Small intestine (tissue), 16 donors: ENCODE measurements at places on chromosomes 5 and 9. TPM values are rescaled to one million over a fixed set of nuclear protein-coding genes. Genes with fewer than 3 reads are reported as not detected.

GRCh38 chr5:169706758-169707450, 69.8 kb downstream of the DOCK2 start:
- H3K4me1 ChIP-seq: no peaks in the 10 kb centered on the region
- no peak for DNase-seq
- H3K36me3 ChIP-seq: no peaks in the 10 kb centered on the region
- H3K27me3 ChIP-seq: no peaks in the 10 kb centered on the region

DNA sequence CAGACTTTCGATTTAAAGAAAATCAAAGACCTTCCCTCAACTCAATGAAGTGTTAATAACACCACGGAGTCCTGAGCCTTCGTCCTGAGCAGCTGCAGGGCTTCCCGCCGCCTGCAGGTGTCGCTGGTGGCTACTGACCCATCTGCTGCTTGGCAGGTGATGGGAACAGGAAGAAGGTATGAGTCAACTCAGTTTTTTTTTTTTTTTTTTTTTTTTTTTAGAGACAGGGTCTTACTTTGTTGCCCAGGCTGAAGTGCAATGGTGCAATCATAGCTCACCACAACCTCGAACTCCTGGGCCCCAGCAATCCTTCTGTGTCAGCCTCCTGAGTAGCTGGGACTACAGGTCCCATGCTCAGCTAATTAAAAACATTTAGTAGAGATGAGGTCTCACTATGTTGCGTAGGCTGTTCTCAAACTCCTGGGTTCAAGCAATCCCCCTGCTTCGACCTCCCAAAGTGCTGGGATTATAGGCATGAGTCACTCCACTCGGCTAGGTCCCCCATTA, 185.7 kb upstream of the IL12B start:
- H3K27ac ChIP-seq: no peak overlapping the region
- no peaks in the 10 kb centered on the region for H3K27me3 ChIP-seq
- H3K36me3 ChIP-seq: no peaks in the 10 kb centered on the region
- no peaks in the 10 kb centered on the region for H3K4me1 ChIP-seq

The EPB41L4A gene
- 1.9 TPM for polyA plus RNA-seq

GRCh38 chr5:32490972-32491557, 46.5 kb upstream of the ZFR start:
- H3K27me3 ChIP-seq: no peaks in the 10 kb centered on the region
- no peak overlapping the region for H3K27ac ChIP-seq
- no peaks in the 10 kb centered on the region for H3K36me3 ChIP-seq
- no peak overlapping the region for H3K4me3 ChIP-seq
- peaks cover 10% of the 10 kb centered on the region for H3K4me1 ChIP-seq

DNA sequence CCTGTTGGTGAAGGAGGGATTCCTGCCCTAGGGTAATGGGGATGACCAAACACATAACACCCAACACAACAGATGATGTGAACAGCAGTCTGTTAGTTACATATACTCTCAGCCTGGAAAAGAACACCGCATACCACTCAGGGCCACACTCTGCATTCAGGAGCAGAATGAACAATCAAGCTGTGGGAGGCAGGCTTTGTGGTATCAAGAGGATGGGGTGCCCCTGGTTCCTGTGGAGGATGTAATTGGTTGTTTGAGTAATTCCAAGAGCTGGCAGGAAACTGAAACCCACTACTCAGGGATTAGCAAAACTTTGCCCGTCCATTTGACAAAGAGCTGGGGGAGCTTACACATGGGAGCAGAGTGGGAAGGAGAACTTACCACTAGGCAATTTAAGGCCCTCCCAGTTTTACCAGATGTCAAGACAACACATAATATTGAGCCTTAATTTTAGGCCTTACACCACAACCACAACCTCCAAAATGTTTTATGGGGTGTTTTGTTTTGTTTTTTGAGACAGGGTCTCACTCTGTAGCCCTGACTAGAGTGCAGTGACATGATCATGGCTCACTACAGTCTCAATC, 15.6 kb upstream of the PRKAA1 start:
- H3K4me3 ChIP-seq: no peak overlapping the region
- no peaks in the 10 kb centered on the region for H3K4me1 ChIP-seq
- H3K27ac ChIP-seq: no peak overlapping the region
- no peaks in the 10 kb centered on the region for H3K36me3 ChIP-seq
- DNase-seq: no peak
- H3K27me3 ChIP-seq: no peaks in the 10 kb centered on the region

The TXNDC8 gene
- polyA plus RNA-seq: not detected

The GDNF gene
- not detected for polyA plus RNA-seq

The PRRC1 gene
- 24.6 TPM for polyA plus RNA-seq
